ENCODE measurements at places on chromosomes 7 and 10.

DNA sequence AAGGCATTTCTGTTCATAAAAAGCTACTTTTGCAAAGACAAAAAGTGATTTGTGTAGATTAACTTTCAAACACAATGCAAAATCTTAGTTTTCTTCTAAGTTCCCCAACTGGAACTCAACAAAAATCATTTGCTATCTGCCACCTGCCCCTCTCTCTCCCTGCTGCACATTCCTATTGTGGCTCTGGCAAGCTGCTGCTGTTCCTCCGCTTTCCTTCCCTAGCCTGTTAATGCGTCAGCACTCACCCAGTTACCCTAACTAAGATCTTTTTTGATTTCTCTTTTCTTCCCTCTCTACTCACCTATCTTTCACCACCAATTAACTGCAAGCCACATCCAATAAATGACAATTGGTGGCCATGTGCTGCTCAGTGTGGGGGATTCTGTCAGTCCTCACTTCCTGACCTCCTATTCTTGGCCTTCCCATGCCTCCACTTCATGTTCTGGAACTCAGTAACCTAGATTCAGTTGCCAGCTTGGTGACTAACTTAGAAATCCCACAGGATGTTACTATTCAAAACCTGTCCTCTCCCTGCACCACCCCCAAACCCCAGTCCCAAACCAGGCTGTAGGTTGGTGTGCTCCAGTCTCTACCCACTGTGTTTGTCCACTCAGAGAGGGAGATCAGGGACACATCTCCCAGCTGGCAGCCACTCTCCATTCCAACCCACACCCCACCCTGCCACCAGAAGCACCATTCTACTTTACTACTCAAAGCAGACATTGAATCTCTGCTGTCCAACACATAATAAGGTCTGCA is 140.2 kb upstream of the CTTNBP2 start:
- DNase-seq: no peak

GRCh38 chr7:77308792-77309191 is 107.4 kb downstream of the GSAP start:
- no peak for DNase-seq

DNA sequence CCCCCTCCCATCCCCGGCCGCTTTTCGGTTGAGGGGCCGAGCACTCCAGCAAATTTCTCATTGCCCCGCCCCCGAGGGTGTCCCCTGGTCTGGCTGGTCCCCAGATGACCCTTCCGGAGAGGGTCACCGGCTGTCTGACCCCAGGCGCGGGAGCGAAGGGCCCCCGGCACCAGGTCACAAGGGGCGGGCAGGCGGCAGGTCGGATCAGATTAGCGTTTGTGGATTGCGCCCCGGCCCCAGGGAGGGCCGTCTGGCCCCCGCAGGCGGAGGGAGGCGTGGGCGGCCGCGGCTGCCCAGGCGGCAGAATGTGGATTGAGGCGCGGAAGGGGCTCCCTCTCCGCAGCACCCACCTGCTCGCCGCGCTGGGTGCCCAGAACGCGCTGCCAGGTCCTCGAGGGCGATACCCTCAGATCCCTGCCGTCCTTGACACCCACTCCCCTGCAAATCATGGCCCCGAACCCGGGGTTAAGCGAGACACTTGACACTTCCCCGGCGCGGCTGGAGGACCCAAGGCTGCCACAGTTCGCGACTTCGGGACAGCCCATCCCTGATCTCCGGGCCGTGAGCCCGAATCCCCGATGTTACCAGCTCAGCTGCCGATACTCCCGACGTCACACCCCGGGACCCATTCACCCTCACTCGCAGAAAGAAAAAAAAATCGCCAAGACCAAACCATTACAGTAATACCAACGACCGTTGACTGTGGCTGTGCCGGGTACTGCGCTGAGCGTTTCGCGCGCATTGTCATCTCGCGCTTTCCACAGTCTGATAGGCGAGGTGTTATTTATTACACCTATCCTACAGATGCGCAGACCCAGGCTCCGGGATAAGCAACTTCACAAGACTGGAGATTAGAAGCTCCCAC is 953 bp downstream of the NODAL start:
- DNase-seq: peak; percentile 14

GRCh38 chr7:27501001-27501400 is 161.7 kb downstream of the HIBADH start:
- DNase-seq: no peak

- DNase-seq: no peak
Measured at GRCh38 chr7:81186691-81187090, 267.8 kb upstream of the SEMA3C start.

- DNase-seq: no peak
Measured at GRCh38 chr7:6649241-6649961, 12.3 kb downstream of the ZNF316 start.

All from stimulated activated naive CD8-positive, alpha-beta T cell treated with anti-CD3 and anti-CD28 coated beads, Interleukin-15, Interleukin-2, amounts not matched to agents 100 U/mL and 50 U/mL, for 24 hours (primary cell).